Common myeloid progenitor, CD34-positive (primary cell): ENCODE measurements at places on chromosomes 1 and 21.

GRCh38 chr1:221525749-221526148 lies 216.1 kb downstream of the DUSP10 start:
- DNase-seq, result no peak

DNA sequence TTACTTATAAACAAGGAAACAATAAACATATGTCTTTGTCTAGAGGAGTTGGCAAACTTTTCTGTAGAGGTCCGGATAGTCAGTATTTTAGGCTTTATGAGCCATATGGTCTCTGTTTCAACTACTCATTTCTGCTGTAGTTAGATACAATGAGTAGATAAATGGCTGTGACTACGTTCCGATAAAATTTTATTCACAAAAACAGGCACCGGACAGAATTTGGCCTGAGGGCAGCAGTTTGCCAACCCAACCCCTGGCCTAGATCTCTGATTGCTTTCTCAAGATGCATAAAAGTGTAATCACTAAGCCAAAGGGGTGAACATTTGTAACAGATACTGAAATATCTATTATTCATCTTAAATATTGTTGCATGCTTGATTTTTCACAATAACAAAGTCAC lies 123.1 kb upstream of the ESRRG start:
- no peak for DNase-seq

DNA sequence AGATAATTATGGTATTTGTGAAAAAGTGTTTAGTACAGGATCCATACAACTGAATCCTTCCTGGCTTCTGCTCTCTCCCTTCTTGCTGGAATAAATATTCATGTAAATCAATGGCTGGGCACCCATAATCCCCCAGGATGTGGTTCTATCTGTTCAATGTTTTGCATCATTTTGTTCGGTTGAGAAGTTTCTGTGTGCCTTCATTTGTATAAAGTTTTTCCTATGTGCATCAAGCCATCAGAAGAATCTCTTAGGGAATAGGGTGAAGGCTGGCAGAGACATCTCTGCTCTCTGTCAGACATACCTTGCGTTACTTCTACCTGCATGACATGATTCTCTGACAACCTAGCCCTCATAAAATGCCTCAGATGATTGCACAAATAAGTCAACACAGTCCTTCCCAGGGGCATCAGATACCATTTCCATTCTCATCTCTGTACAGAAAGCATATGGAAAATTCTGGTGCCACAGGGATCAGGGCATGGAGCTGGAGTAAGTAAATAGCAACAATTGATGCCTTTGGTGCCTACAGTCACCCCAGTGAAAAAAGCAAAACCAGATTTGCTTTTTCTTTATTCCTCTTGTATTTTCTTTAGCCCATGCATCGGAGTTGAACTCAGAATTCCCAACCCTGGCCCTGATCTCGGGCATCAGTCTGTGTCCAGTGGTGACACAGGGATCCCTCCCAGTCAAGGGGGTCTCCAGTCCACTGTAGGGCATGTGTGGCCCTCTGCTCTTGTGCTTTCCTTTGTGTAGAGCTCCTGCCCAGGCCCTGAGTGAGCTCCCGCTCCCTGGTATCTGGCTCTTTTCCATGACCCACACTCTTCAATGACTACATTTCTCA lies 39.7 kb upstream of the ATP1A1 start:
- DNase-seq, result no peak

GRCh38 chr1:20093940-20094391 lies 24.0 kb downstream of the PLA2G5 start:
- DNase-seq, result no peak

DNA sequence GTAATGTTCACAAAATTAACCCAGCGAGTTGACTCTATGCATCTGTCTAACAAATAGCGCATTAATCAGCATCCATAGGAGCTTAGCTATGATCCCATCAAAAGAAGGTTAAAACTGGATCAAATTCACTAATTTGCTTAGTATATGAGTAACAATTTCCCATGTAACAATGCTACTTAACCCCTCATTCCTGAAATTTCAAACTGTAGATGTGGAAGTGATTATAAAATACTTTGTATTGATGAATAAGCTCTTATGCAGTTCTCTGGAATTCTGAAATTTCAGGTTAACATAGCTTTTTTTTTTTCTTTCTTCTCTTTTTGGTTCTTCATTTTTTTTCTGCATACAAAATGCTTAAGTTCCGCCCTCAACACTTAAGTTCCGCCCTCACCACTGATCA lies 1272.7 kb downstream of the KCNT2 start:
- DNase-seq, result no peak

GRCh38 chr1:89736937-89737733 lies 83.7 kb upstream of the LRRC8D start:
- no peak for DNase-seq
